Stimulated activated CD4-positive, alpha-beta T cell treated with anti-CD3 and anti-CD28 coated beads, TNF-alpha, amount 100 ng/mL, for 1 hour (primary cell): ENCODE measurements at places on chromosomes 7 and 10.
A peak's percentile ranks its signal among the peaks of the same experiment; 100 is the strongest.

DNA sequence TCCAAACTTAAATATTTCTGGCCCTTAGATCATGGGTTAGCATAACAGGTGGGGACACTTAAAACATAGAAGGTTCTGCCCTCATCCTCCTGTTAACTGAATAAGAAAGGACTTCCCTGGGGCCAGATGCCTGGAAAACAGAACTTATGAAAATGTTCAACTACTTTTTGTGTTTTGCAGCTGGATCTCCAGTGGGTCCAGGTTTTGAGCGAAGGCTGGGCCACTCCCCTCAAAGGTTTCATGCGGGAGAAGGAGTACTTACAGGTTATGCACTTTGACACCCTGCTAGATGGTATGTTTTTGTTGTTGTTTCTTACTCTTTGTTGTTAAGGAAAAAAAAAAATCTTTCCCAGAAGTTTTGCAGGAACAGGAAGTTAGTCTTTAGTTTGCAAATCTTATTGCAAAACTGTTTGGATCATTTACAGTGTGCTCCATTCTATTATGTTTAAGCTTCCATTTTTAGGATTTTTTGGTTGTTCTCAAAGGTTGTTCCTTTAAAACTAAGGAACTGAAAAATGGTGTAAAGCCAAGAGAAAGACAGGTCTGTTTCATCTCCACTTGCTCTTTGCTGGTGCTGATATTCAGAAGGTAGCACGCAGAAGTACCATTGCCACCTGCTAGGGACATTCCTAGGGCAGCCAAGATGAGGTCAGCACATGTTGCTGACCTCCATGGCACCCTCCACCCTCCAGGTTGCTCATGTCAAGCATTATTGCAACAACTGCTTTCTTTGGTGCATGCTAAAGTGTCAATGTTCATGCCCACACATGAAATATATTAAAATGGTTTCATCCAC, 56.1 kb downstream of the PAPSS2 start:
- no peak for DNase-seq

DNA sequence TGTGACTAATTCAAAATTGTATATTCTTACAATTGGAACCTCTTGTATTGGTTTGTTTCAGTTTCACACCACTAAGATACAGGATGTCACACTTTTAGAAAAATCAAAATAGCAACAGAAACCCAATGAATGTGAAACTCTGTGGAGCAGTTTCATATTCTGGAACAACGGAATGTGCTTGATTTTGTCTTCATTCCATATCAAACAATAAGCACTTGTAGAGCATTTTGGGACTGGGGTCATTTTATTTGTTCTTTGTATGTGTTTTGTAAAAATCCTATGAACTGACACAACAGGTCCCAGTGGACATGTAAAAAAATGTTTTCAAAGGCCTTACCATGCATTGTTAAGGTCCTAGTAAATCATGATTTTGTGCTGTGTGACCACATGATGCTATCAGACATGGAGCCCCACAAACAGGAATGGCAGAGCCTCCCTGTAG, 123.1 kb downstream of the DKK1 start:
- DNase-seq: no peak

GRCh38 chr7:371779-372545, 82.0 kb downstream of the FOXL3 start:
- no peak for DNase-seq

DNA sequence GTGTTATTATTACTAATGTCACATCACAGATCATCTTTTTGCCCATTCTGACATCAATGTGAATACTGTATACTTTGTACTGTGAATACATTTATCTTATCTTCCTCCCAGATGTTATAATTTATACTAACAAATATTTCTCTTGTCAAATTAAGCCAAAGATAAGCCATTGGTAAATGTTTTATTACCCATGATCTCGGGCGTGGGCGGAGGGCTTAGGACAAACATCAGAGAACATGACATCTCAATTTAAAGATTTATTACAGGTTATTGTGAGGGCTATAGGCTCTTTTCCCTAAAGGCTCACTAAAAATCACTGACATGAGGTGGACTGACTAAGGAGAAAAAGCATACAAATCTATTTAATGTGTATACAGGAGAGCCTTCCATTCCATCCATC, 58.2 kb upstream of the DGKB start:
- no peak for DNase-seq

DNA sequence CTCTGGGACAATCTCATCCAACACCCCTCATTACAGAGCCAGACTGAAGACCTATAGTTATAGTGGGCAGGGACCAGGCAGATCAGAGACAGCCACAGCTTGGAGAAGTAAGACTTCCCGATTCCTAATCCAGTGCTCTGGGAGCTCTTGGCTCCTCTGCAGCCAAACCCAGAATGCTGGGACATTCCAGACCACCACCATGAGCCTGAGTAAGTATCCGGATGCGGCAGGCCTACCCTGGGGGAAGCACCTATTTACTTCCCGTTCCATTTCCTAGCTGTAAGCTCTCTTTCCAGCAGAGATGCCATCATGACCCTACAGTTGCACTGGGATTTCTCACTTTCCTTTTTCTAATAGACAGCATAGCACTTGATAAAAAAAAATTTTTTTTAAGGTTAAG, 16.4 kb downstream of the HIP1 start:
- no peak for DNase-seq

- no peak for DNase-seq
These were observed 2.2 kb downstream of the DLX6 start for GRCh38 chr7:97007583-97007861.

- DNase-seq: no peak
These were observed 227.6 kb upstream of the IMMP2L start for GRCh38 chr7:111789870-111790269.

- no peak for DNase-seq
These were observed 51.9 kb downstream of the TNS3 start for GRCh38 chr7:47529826-47530555.

- no peak for DNase-seq
These were observed 5.0 kb downstream of the NIPSNAP2 start for GRCh38 chr7:55969391-55969790.

- no peak for DNase-seq
These were observed 13.5 kb downstream of the ZC3HC1 start for GRCh38 chr7:130037703-130038102.

GRCh38 chr10:118742782-118743181, 12.0 kb downstream of the CACUL1 start:
- no peak for DNase-seq

DNA sequence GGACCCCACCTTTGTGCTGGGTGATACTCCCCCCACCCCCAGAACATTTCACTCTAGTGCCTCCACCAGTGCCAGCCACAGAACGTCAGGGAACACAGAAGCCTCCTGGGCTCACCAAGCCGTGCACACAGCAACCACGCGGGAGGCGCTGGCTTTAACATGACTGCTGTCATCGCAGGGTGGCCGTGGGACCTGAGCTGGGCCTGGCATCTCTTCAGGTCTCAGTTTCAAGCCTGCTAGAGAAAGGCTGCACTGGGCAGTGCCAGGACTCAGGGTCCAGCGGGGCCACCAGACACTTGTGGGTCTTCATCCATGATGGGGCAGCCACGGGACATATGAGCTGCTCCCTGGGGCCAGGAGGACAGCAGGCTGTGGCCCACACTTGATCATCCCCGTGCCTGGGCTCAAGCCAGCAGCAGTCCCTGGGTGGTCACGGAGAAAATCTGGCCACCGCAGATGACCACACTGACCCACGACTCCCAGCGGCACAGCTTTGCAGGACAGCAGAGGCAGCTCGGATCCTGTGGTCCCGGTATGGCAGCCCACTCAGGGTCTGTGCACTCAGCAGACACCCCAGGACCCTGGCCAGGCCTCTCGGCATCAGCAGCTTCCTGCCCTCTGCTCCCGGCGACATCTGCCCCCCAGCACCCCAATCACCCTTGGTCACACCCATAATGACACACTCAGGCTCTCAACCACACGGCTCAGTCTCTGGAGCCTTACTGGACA, 44.2 kb downstream of the CAMK2B start:
- DNase-seq: no peak

GRCh38 chr10:88881320-88881719, 1.3 kb downstream of the STAMBPL1 start:
- DNase-seq: no peak

DNA sequence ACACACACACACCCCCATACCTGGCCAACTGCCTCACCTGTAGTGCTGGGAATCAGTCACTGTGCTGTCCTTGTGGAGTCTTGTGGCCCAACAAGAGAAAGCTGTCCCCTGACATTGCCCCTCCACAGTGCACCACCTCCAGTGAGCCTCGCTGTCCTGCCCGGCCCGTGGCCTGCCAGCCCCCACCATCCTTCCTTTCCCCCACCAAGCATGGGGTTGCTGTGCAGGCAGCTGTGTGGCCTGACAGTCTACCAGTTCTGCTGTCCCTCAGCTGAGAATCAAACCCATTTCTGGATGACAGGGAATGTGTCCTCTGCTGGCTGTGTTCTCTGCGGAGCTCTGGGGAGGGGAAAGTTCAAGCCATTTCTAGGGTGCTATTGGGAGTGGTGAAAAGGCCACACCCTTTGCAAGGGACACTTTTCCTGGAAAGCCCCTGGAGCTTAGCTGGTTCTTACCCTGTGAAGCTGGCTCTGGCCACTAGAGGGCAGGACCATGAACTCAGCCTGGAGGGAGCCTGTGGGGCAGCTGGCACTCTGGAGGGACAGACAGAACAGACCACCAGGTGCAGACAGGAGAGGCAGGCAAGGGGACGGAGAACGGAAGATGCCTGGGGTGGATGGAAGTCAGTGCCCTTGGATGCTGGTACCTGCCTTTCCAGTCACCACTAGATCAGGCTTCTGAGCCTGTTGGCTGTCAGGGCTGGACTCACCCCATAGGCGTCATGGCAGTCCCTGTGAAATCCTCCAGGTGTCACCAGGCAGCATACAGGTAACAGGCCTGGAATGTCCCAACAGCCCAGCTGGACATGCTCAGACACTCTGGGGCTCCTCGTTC, 10.5 kb upstream of the MTPAP start:
- peak; percentile 47 for DNase-seq

- no peak for DNase-seq
These were observed 563 bp downstream of the STAM start for GRCh38 chr10:17644485-17644943.

GRCh38 chr10:49330127-49330665, 31.2 kb downstream of the C10orf71 start:
- no peak for DNase-seq

DNA sequence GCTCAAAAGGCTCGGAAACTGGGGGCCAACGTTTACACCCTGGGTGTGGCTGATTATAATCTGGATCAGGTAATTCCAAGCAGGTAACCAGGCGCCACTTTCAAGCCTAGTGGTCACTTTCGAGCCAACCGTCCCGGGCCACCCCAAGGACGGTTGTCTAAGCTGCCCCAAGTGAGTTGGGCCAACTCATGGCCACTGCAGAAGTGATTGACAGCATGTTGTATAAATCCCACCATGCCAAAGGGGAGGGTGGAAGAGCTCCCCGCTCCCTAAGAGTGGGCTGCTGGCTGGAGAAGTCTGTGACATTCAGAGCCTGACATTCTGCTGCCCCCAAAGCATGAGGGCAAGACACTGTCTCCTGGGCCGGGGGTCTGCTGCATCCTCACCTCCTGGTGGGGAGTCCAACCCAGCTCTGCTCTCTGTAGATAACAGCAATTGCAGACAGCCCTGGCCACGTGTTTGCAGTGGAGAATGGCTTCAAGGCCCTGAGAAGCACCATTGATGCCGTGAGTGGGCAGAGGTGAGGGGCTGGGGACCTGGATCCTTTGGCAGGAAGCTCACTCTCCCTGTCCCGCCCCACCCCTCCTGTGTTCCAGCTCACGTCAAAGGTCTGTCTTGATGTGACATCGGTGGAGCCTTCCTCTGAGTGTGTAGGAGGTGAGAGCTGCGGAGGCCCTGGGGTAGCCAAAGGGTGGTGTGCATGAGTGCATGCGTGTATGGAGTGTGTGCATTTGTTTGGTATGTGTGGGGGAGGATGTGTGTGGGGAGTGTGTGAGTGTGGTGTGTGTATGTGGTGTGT, 10.8 kb downstream of the ANTXRL start:
- no peak for DNase-seq

DNA sequence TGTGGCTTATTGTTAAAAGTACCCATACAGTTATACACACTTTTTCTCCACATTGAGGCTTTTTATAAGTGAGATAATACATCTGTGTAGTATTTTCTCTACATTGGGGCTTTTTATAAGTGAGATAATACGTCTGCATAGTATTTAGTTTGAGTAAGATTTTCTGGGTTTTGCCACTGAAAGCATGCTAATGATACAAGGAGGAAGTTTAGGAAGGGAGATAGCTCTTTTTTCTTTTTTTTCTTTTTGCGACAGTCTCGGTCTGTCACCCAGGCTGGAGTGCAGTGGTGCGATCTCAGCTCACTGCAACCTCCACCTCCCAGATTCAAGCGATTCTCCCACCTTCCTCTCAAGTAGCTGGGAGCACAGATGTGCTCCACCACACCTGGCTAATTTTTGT, 13.3 kb downstream of the FAM107B start:
- DNase-seq: no peak

DNA sequence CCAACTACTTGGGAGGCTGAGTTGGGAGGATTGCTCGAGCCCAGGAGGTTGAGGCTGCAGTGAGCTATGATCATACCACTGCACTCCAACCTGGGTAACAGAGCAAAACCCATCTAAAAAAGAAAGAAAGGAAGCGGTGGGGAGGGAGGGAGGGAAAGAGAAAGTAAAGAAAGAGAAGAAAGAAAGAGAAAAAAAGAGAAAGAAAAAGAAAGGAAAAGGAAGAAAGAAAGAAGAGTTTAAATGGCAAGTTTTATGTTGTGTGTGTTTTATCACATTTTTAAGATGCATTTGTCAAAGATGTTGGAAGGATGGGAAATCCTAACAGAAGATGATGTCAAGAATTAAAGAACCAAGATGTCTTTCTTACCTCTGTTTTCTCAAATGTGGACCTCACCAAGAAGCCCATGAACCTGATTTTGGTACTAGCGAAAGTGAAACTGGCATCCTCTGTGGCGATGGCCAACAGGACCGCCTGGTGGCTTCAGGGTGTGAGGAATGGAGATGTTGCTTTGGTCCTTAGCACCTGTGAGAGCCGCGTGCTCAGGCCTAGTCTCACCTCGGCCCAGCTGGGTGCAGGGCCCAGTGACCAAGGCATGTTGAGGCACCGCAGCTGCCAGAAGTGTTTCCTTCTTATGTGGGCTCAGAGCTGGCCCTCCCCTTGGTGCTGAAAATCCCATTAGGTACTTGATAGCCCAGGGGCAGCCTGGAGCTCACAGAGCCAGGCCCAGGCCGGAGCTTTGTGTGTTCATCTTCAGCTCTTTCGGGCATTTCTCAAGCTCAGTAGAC, 9.8 kb downstream of the UCMA start:
- no peak for DNase-seq

- no peak for DNase-seq
These were observed 346.5 kb downstream of the GRID1 start for GRCh38 chr10:86020134-86020533.

DNA sequence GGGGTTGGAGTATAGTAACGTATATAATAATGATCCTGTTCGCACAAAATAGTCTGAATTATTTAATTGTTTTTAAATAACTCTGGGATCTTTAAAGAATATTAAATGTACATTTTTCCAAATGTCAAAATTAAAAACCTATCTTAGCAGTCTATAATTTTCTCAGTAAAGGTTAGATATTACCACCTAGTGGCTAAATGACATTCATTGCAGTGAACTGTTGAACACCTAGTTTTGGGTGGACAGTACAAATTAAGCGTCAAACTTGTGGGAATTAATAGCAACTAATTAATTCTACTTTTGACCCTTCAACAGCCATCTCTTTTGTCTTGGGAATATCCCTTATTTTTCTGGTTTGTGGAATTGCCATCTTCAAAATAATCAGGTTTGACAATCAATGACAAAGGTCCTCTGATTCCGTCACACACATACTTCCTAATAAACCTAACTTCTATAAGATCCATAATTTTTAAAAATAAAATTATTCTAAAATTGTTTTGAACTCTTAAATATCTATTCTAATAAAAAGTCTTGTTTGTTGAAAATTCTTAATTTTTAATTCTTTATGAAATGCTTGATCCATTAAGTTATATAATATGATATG, 165.7 kb downstream of the SEMA3D start:
- DNase-seq: no peak
